ENCODE measurements at places on chromosomes 4 and X.

GRCh38 chrX:52424656-52425055 lies 55.8 kb downstream of the XAGE2 start:
- no peak for DNase-seq

DNA sequence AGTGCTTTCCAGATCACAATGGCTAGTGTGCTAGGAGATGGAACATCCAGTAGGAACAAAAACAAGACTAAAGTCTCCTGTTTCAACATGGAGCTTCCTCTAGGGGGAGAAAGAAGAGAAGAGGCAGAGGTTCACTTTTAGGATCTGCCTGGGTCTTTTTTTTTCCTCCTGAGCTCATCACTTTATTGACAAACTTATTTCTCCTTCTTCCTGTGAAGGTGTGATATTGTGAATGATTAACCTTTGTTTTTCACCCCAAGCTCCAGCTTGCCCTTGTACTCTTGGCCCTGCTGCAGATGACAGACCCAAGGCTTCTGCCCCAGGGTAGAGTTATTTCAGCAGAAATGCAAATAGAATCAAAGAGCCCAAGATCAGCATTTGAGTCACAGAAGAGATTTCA lies 13.5 kb downstream of the PAGE4 start:
- no peak for DNase-seq

- no peak for DNase-seq
These were observed 88.4 kb downstream of the GPR143 start for GRCh38 chrX:9677098-9677739.

DNA sequence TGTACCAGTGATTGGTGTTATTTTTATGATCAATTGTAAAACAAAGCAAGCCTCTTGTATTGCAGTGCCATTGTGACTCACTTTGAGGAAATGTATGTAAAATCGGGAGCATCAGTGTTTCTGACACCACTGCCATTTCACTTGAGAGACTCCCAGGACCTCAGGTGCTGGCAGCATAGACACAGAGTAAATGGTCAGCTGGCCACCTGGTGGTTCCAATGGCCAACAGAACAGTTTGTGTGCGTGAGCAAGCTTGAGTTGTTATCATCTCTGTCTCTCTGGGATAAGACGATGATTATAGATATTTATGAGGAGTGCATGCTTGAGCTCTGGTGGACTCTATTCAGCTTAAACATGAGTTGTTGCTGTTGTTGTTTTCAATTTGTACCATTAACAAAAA lies 356.6 kb downstream of the GUCY2F start:
- no peak for DNase-seq

DNA sequence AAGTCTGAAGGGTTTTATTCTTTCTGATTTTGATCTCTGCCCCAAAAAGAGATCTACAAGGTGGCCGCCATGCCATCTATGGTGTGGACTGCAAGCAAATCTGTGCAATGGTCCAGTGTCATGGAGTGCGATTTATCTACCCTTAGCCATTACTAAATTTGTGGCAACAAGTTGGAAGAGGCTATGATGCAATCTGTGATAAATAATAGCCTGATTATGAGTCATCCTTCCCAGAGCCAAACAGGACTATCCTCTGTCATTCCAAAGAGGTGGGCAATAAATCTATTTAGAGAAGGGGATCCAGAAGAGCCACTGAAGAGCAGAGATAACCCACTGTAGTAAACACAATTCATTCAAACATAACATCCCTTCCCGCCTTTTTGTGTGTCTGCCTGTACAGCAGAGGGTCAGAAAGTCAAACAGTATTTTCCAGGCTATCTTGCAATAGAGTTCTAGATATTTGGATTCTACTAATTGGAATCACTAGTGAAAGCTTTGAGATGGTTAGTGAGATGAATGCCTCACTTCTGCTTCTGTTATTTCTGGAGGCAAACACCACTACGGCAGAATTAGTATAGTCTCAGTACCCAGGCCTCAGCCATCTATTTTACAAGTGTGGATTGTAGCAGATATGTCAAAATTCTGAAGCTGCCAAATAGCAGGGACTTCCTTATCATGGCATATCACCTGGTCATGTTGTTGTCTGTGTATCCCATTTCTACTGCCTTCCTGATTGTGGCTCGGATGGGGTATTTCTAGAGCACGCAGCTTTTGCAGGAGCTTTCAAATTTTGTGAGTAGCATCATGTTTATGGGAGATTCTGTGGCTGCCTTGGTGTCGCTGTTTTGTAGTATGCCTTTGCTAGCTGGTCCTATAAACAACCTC lies 192.0 kb downstream of the SMIM20 start:
- DNase-seq, result no peak

GRCh38 chr4:150342945-150343344 lies 239.0 kb upstream of the MAB21L2 start:
- no peak for DNase-seq

DNA sequence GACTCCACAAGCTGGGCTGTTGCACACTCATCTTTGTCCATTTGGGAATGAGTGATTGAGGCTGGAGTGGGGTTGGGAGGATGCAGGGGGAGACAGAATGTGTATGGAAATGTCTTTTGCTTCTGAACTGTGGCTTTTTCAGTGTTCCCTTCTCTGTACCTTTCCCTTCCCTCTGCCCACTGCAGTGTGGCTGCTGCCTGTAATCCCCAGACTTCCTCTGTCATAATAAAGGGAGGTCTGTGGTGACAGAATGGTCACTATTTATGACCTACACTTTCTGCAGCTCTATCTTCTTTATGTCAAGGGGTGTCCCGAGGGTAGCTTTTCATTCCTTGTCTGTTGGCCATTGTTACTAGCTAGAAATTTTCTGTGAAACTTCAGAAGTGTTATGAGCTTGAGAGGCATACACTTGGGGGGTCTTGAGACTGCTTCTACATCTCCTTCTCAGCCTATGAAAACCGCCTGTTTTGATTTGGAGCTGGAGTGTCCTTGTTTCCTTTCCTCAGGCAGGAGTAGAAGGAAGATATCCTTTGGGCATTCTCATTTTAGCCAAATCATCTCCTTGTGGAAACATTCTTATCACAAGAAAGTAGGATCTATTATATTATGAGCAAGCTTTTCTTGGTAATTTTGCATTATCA lies 63.0 kb downstream of the ANK2 start:
- DNase-seq, result no peak

DNA sequence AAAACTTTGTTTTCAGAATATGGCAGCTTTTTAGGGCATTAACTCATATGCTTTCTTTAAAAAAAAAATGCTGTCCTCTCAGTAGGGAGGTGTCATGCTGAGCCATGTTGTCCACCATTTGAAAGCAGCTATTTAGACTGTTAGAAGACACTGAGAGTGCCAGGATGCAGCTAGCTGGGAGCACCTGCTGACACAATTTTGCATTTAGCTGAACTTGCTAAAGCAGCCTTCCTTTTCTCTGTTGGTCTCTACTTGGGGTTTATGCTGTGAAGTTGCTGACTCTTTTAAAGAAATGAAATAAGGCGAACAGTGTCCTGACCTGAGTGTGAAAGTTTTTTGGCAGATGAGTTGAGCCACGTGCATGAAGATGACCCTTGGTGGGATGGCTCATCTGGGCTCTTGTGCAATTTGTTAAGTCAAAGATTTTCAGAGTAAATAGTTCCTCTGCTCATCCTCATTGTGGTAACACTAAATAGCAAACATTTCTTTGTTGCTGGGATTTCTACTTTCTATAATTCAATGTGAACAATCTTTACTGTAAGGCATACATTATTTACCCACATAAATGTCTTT lies 64.5 kb downstream of the CDS1 start:
- DNase-seq, result no peak

GRCh38 chr4:10343656-10344055 lies 113.6 kb downstream of the ZNF518B start:
- DNase-seq, result no peak

GRCh38 chrX:100447655-100448397 lies 37.8 kb upstream of the PCDH19 start:
- DNase-seq, result no peak

DNA sequence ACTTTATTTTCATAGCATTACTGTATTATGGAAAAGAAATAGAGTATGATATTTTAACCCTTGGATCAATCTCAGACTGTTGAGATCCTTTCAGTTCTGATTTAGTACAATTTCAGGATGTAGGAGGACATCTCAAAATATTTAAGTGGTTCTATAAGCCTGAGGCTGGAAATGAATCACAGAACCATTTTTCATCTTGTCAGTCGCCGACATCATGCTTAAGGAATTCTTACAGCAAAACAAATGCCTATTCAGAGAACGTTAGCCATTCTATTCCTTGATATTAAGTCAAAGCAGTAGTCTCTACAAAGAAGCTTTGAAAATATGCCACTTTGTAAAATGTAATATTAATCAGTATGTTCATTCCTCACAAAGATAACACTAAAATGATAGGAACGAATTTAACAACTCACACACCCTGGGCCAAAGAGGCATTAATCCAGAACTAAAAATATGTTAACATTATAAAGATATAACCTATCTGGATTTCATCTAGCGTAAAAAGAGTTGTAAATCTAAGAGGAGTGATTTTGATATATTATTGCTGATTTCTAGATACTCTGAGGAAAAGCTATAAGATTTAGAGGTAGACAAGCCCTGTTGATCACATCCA lies 152.0 kb downstream of the GASK1B start:
- no peak for DNase-seq

DNA sequence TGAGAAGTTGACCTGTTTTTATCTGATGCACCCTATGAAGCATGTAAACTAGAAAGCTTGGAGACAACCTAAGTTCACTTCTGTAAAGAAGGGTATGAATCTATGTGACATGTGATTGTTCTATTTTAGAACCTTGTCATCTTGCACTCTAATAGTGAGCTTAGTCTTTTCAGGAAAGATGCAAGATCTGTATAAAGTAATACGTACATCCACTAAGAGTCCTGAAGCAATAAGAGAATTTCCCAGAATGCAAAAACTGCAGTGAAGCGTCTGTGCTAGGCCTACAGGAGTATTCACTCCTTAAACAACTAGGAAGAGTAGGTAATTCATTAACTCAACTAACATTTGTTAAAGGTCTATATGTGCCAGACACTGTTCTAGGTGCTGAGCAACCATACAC lies 23.3 kb upstream of the NDP start:
- no peak for DNase-seq

DNA sequence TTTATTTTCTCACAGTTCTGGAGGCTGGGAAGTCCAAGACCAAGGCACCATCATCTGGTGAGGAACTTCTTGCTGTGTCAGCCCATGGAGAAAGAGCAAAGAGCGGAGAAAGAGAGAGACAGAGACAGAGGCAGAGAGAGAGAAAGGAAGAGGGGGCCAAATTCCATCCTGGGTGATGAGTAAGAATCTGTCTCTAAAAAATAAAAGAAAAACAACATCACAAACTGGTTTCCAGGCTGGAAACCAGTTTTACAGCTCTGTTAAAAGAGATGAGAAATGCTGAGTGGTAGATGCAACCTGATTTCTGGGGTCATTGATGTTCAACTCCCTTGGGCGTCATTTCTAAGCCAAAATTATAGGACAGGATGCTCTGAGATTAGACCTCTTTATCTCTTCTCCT lies 72.9 kb downstream of the SHOX start:
- DNase-seq, result no peak

- DNase-seq, result no peak
These were observed 126.9 kb downstream of the MFAP3L start for GRCh38 chr4:169899295-169899694.

DNA sequence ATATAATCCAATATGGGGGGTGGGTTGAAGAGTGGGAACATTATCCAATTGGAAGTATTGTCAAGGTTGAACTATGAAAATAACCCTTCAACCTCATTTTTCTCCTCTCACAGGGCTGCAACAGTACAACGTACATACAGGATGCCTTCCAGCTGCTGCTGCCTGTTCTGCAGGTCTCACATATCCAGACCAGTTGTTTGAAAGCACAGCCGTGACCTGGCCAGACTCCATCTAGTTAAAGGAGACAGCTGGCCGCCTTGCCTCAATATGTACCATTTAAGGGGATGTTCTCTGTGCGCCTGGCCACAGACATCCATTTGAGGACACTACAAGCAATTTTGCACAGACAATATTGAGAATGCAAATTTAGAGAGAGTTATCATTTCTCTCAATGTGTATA lies 75.7 kb downstream of the FAM114A1 start:
- DNase-seq, result no peak

DNA sequence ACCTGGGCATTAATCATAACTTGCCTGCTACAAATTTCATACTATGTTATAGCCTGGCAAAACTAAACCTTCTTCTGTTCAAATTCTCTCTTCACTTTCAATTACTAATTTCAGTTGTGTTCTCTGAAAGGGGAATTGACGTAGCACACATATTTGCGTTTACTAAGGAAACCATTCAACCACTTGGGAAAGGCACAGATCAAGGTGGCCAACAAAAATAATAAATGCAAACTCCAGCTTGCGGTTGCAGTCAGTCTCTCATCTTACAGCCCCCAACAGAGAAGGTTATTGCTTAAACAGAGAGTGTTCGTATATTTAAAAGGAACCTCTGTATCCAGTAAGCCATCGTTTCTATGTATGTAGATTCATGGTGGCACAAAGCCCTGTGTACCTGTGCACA lies 4.0 kb downstream of the SRPX start:
- DNase-seq, result no peak

GRCh38 chr4:128277856-128278255 lies 9.8 kb downstream of the PGRMC2 start:
- no peak for DNase-seq

- no peak for DNase-seq
These were observed 4.5 kb downstream of the PRRG3 start for GRCh38 chrX:151699746-151700145.

DNA sequence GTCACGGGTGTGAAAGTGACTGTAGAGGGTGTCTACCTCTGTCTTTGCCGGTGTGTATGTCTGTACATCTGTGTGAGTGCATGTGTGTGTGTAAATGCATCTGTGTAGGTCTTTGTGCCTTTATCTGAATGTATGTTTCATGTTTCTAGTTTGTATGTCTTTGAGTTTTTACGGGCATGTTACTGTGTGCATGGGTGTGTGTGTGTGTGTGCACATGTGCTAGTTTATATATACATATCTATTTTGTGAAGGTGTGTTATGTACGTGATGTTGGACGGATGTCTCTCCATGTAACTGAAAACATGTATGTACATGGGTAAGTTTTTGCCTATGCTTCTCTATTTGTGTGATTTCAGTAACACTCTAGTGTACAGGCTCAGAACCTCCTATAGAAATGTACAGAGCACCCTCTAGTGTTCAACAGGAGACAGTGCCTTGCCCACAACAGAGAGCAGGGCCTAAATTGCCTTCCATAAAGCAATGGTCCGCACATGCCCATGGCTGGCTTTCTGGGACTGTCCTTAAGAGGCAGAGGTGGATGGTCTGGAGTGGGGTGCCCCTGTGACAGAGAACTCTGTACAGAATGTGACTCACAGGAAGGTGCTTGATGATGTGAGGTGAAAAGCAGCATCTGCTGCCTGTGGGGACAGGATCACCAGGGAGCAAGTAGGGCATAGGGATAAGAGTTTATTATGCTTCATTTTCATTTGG lies 343.5 kb downstream of the RAPGEF2 start:
- DNase-seq, result no peak

- DNase-seq, result no peak
These were observed 38.5 kb upstream of the KLF3 start for GRCh38 chr4:38625508-38625907.

DNA sequence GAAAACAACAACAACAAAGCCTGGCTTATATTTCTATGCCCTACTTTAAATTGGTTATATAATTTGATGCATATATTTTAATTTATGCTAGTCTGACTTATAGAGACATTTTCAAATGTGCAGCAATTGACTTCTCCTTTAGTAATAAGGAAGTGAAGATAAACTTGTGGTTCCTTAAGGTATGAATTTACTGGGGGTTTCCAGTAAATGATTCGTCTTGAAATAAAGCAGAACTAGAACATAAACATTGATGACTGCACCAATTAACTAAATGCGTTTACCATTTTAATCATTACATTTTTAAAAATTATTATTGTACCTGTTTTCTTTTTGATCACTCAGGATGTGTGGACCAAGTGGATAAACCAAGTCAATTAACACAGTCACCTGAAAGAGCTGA lies 99.6 kb upstream of the CCSER1 start:
- DNase-seq, result no peak
